ENCODE measurements at places on chromosomes 7 and 10.

DNA sequence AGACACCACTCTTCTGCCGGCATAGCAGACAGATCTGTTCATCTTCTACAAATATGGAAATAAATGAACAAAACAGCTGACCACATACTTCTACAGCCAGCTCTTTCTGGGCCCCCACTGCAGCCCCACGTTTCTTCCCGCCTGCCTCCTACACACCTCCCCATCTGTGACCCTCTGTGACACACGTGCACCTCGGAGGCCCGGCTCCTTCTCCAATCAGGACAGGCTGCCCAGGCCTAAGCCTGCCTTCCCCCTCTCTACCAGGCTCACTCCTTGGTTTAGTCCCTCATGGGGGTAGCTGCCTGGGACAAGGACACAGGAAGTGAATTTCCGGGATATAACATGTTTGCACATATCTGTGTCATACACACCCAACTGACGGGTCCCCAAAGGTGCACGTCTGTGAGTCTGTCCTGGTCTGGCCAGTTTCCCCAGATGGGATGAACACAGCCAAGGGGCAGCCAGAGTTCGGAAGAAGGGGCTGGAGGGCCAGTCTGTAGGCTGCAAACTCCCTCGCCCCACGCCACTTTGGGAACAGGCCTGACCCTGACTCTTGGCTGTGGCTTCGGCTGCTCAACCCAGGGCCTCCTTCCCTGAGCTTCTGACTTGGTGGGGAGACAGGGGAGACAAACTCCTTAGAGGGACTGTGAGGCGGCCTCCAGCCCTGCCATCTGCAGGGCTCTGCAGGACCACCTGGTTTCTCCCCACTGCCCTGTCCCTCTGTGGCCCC, 30.3 kb downstream of the PITRM1 start:
- no peak for DNase-seq

GRCh38 chr10:49528977-49529506, 9.9 kb downstream of the ERCC6 start:
- DNase-seq: no peak

DNA sequence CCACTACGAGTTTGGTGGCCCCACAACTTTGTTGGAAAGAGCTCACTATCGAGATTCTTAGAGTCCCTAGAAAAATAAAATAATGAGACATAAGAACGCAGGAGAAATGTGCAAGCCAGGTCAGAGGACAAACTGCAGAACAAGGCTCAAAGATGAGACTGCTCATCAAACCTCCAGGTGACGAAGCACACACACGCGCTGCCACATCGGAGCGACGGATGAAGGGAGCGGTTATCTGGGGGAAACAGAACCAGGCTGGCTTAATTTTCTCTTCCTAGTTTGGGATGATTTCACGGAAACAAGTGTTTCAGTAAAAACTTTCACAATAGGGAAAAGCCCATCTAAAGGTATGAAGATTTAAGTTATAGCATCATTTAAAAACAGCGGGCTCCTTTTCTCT, 231.3 kb downstream of the SFMBT2 start:
- DNase-seq: no peak

- DNase-seq: no peak
Observed at GRCh38 chr10:91049988-91050360, 129.1 kb upstream of the ANKRD1 start.

GRCh38 chr10:19958787-19959186, 142.6 kb downstream of the PLXDC2 start:
- DNase-seq: no peak

DNA sequence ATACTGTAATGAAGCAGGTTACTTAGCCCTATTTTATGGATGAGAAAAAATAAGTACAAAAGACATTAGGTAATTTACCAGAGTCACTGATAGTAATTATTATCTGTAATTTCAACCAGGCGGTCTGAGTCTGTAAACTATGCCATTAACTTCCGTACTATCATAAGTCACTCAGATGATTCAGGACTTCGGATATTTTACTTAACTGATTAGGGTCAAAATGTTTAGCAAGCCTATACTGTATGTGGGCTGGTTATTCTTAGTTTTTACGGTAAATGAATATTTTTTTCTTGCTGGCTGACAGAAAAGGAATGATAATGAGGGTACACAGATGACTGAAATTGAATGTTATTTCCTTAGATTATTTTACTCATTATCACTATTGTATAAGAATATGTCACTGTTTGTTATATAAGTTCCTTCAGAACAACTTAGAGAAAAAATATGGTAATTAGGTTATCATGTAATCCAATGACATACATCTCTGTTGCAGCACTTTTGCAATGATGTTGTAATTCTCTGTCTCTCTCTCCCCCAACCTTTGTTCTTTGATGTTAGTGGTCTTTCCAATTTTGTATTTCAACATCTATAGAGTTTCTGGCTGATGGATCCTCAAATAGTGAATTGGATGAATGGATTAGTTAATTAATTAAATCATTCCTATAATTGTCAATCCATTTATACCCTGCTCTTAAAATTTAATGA, 165.6 kb downstream of the ZEB1 start:
- DNase-seq: no peak

GRCh38 chr7:53542157-53542556, 506.7 kb downstream of the POM121L12 start:
- no peak for DNase-seq

- DNase-seq: no peak
Observed at GRCh38 chr7:93943816-93944540, 22.4 kb downstream of the GNG11 start.

DNA sequence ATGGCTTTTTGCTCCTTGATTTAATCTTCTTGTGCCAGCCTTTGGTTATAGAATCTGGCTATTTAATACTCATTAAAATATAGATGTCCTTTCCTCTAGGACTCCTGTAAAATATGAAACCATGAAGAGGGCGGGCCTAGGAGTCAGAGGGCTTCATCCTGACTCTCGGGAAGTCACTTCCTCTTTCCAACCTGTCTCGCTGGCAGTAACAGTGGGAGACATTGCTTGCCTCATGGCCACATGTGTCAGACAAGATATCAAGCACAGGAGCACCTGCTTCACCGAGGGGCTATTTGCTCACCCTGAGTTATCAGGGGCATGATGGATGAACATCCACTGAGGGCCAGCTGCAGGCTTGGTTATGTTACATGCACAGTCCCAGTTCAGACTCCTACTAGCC, 31.0 kb downstream of the SLIT1 start:
- DNase-seq: peak; percentile 13

GRCh38 chr7:90726120-90726519, 130.0 kb downstream of the CDK14 start:
- DNase-seq: no peak
